ENCODE measurements at places on chromosomes 6 and 20. TPM values are rescaled to one million over a fixed set of nuclear protein-coding genes. Genes with fewer than 3 reads are reported as not detected.

The POM121L2 gene
- total RNA-seq = not detected

The ZC3H12D gene
- total RNA-seq = 37.6 TPM

The PCMTD2 gene
- 50.7 TPM for total RNA-seq

The HLA-DQB2 gene
- total RNA-seq = not detected

The HRH3 gene
- total RNA-seq = not detected

The CYP39A1 gene
- total RNA-seq = not detected

The CRISP3 gene
- not detected for total RNA-seq

The LY86 gene
- total RNA-seq = 2.2 TPM

The MRPL14 gene
- total RNA-seq = 36.0 TPM

The FBXO5 gene
- total RNA-seq = 68.7 TPM

The MEP1A gene
- not detected for total RNA-seq

The NOX3 gene
- not detected for total RNA-seq

The FABP7 gene
- total RNA-seq = not detected

The CENPW gene
- total RNA-seq = 54.6 TPM

The GJA10 gene
- 3.5 TPM for total RNA-seq

The KIF25 gene
- total RNA-seq = not detected

The MAPK13 gene
- total RNA-seq = 53.7 TPM

The TBX18 gene
- not detected for total RNA-seq

The VSX1 gene
- total RNA-seq = not detected

The MANEA gene
- 19.0 TPM for total RNA-seq

The NR2E1 gene
- not detected for total RNA-seq

The RFX6 gene
- not detected for total RNA-seq

The KHDC1L gene
- not detected for total RNA-seq

The COL9A3 gene
- not detected for total RNA-seq

The MYH7B gene
- total RNA-seq = 0.08 TPM

The CENPB gene
- 68.0 TPM for total RNA-seq

The ANGPT4 gene
- total RNA-seq = not detected

The HCK gene
- 0.35 TPM for total RNA-seq

The FRK gene
- not detected for total RNA-seq

Data from activated CD4-positive, alpha-beta memory T cell treated with anti-CD3 and anti-CD28 coated beads, Interleukin-2, amount 10 ng/mL, durations not matched to agents 7 days and 5 days (primary cell).